IPS DF 6.9 (cell line): ENCODE measurements at places on chromosomes 5 and 9.

GRCh38 chr5:133828722-133829121 lies 139.7 kb downstream of the C5orf15 start:
- DNase-seq = no peak

DNA sequence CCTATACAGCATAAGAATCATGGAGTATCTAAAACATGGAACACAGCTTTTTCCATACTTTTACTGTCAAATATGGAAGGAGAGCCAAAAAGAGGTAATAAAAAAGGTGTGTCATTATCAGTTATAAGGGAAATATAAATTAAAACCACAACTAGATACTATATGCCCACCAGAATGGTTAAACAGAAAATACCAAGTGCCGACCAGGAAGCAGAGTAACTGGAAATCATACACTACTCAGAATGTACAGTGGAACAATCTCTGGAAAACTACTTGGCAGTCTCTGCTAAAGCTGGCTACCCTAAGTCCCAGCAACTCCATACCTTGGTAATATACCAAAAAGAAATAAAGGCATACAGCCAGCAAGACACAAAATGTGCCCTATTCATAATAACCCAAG lies 2.4 kb downstream of the PAIP1 start:
- no peak for DNase-seq

- DNase-seq = no peak
These were observed 106.6 kb downstream of the COL23A1 start for GRCh38 chr5:178483620-178484019.

- no peak for DNase-seq
These were observed 13.6 kb upstream of the HAVCR1 start for GRCh38 chr5:157072508-157072907.

DNA sequence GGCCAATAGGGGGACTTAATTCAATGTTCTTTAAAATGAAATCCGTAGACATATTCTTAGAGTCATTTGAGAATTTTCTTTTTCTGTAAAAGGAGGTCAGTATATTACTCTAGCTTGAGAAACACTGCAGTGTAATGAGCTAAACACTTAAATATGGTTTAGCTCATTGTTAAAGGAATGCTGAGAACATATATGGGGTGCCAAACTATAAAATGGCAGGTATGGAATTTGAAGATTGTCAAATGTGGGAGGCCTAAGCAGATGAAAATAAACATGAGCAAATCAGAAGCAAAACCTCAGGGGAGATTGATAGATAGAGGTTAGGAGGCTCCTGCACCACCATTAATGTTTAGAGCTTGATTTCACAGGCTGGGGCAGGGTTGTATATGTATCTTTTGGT lies 57.9 kb downstream of the STX17 start:
- no peak for DNase-seq

GRCh38 chr9:70791936-70792335 lies 329.5 kb downstream of the TRPM3 start:
- DNase-seq = no peak

DNA sequence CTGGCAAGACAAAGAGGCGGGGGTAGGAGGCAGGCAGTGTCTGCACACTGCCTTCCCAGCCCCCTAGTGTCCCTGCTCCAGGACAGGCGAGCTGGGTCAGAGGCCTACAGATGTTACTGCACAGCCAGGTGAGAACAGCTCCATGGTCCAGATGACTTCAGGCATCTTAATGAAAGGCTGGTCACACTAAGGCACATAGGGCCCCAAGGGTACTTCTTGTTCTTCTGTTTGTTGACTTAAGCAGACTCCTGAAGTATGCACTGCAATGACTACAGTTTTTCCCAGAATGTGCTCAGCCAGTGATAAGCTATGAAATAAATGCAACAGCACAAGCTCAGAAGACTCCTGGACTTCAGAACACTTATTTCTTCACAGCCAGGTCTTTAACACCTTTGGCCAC lies 27.4 kb downstream of the ATPSCKMT start:
- no peak for DNase-seq

DNA sequence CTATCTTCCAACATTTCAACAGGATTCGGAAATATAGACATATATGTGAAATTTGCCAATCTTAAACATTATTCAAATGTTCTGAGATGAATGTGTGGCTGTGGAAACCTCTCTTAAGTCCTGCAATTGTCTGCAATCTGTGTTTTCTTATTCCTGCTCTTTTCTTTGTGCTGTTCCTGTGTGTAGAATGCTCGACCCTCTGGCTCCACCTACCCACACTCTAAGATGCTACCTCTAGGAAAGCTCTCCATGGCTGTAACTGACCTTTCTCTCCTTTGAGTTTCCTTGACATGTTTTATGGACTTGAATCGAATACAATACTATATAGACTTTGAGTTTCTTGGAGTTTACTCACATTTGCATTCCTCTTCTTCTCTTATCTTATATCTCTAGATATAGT lies 120.6 kb upstream of the ASTN2 start:
- DNase-seq = no peak

DNA sequence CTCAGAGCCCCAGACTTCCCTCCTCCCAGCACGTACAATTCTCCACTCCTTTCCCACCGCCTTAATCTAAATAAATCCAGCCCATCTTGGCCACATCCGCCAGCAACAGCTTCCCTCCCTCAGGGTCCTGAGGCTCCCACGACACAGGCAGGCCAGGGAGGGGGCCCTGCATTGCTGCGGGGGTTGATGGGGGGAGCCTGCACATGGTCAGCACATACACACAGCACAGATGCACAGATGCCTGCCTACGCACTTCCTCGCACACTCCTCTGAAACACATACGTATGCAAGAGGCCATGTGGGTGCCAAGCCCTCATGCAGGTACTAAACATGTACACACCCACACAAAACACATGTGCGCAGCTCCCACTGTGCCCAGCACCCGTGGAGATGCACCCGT lies 14.8 kb downstream of the PDGFRB start:
- DNase-seq = no peak

- no peak for DNase-seq
These were observed 143.7 kb upstream of the TNC start for GRCh38 chr9:115261656-115262081.

GRCh38 chr5:149044453-149045088 lies 18.3 kb downstream of the SH3TC2 start:
- no peak for DNase-seq

- DNase-seq = no peak
These were observed 376.2 kb downstream of the CDH10 start for GRCh38 chr5:24268482-24269056.
